ENCODE measurements at places on chromosomes 5 and 9.

DNA sequence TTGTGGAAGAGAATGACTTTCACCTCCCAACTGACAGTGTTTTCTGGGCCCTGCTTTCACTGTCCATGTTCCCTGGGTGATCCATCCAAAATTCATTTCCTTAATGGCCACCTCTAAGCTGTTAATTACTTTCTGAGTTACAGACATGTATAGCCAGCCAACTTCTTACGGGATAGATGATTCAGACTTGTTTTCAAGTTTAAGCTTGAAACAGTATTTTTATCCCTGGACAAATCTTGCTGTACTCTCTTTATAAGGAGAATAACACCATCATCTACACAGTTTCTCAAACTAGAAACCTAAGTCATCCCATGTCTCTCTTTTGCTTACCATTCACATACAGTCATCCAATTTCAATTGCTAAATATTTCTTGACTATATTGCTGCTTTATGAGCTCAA, 6.9 kb downstream of the FAM174A start:
- DNase-seq, result no peak

DNA sequence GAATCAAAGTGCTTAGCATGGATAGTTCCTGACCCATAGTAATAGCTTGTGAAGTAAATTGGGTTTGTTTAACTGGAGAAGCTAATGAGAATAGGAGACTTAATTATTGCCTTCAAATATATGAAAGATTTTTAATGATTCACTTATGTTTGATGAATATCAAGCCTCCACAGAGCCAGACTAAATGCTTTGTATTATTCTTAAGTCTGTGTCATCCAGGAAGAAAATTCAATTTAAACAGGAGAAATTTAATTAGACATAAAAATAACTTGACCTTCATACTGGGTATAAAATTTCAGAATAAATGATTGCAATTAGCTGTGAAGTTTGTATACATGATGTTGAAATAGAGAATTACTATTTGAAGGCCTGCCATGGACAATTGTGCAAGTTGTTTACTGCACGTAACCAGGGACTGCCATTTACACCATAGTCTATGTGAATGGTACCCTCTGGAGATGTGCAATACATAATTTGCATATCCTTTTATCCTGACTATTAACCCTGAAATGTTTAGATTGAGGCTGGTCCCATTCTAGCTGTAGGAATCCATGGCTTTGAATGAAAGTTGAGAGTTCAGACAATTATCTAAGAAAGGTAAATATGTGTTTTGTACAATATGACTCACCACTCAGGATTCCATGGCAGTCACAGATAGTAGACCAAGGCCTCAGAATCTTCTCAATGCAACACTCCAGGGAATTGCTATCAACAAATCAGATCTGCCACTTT, 133.5 kb upstream of the IL12B start:
- DNase-seq, result no peak

DNA sequence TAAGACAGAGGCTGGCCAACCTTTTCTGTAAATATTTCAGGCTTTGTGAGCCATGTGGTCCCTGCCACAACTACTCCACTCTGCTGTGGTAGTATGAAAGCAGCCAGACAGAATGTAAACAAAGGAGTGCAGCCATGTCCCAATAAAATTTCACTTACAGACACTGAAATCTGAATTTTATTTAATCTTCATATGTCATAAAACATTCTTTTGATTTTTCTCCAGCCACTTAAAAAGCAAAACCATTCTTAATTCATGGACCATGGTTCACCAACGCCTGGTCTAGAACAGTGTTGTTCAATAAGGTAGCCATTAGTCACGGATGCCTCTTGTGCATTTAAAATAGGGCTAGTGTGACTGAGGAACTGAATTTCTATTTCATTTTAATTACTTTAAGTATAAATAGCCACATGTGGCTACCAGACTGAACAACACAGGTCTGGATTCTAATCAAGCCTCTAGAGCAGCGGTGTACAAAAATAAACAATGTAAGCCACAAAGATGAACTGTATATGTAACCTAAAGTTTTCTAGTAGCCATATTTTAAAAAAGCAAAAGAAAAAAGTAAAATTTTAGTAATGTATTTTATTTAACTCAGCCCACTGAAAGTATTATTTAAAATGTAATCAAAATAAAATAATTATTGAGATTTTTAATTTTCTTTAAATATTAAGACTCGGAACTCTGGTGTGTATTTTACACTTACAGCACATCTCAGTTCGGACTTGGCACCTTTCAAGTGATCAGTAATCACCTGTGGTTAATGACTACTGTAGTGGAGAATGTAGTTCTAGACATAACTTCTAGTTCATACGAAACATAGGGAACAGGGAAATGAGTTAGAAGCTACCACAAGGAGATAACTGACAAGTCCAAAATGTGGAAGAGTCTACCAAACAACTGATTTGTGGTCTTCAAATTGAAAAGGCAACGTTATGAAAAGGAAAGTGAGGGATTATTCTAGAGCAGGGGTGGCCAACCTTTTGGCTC, 14.3 kb downstream of the GEMIN5 start:
- no peak for DNase-seq

DNA sequence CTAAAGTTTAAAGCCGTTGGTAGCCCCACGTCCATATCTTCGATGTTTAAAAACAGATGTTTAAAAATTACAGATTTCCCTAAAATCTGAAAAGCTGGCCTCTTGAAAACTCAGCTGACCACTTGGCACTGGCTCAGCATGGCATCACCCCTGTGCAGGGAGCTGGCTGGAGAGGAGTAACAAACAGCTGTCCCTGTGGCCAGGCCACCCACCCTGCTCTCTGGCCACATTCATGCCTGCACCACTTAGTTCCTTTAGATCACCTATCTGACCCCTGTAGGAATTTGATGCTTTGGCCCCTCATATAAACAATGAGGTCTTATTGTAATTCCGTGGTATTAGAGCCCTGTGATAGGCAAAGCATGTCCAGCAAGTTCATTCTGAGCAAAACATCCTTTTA, 107.5 kb downstream of the FRMD3 start:
- DNase-seq, result no peak

GRCh38 chr9:19231126-19231903, 822 bp downstream of the DENND4C start:
- peak; percentile 38 for DNase-seq

DNA sequence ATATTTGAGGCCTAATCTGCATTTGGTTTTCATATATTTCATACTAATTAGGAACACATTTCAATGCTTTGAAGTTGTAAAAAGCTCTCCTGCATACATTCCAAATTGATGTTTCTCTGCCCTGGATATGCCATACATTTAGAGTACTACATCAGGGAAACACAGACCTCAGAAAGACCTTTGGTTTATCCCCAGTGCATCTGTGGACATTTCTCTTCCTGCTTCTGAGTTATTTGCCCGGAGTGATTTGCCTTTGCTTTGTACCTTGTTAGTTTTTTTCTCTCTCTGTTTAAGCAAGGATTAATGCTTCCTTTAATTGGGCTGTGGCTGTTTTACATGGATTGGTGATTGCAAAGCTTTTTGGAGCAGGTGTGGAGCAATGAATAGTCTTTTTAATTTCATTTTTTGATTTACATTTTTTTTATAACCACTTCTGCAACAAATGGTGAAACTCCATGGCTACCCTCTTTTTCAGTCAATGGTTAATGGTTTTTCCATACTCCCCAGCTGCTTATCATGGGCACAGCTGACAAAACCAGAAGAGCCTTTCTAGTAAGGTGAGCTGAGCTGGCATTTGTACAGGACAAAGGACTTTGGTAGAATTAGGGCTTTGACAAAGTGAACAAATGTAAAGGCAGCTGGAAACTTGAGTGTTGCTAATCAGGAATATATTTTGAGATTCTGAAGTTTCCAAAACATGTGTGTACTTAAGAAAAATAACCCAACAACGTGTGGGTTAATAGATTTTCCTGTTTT, 54.2 kb downstream of the ZSWIM6 start:
- DNase-seq, result no peak

DNA sequence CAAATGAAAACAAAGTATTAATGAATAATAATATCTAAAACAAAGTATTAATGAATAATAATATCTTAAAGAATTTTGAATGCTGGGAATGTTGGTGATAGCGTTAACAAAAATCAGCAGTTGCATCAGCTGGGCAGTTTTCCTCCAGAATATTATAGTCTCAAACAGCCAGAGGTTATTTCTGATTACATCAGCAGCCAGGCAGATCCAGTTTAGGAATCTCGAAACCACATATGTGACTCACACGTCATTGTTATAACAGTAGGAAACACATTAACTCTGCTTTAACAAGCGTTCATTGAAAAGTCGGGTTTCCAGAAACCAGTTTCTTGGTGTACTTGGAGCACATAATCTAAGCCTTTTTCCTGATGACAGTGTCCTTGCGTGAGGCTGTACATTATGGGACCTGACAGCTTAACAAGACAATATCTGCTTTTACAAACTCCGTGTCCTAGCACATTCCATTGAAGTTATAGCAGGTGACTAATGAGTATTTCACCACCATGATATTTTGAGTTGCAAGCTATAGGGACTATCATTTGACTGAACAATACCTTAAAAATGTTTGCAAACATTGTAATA, 559.5 kb upstream of the KLF4 start:
- no peak for DNase-seq

- no peak for DNase-seq
Observed at GRCh38 chr9:8514760-8515159, 715.2 kb upstream of the DMAC1 start.

DNA sequence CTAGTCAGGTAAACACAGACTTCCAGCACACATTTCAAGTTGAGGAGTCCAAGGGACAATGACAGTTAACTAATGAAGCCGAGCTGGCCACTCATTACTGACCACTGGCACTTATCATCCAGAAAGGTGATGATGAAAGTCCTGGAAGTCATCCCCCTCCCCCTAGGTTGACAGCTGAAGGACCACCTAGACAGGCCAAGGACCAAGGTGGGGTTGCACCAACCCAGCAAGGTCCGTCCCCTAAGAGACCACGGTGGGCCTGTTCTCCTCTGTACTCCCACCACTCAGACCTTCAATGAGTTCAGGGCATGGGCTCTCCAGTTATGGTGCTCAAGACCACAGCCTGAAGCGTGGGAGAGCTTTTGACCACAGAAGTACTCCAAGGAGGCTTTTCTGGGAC, 13.2 kb downstream of the P4HA2 start:
- DNase-seq, result no peak

DNA sequence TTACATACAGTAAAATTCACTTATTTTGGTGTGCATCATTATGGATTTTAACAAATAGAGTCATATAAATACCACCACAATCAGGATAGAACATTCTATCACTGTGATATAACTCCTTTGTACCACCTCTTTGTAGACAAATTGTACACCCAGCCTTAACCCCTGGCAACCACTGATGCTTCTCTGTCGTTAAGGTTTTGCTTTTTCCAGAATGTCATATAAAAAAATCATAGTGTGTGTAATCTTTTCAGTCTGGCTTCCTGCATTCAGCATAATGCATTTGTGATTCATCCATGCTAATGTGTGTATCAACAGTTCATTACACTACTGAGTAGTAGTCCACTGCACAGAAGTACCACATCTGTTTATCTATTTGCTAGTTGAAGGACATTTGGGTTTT, 81.2 kb downstream of the ARSB start:
- no peak for DNase-seq

DNA sequence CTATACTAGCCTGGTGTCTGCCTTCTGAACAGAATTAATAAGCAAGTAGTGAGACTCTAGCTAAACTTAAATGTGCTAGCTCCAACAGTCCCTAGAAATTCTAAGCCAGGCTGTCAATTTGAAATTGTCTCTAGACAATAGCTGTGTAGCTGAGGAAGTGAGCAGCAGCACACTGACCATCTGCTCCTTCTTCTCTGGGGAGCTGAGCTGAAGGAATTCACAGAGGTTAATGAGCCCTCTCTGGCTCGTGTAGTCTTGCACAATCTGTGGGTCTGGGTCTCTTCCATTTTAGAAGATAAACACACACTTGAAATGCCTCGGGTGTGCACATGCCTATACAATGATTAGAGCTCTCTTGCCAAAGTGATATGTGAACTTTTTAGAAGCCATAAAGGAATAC, 63.5 kb upstream of the BARX1 start:
- DNase-seq, result no peak

DNA sequence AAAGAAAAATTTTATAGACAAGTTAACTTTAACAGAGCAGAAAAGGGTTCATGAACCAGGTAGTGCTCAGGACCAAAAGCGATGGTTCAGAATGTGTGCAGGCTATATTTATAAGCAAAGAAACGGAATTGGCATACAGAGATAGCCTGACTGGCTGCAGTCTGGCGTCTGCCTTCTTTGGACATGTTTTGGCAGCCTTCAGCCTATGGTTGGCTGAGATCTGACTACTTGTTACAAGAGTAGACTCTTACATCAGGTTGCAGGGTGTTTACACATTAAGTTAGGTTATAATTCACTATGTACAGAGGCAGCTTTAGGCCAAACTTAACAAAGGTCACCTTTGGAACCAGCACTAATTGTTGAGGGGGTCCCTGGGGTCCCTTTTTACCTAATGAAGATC, 7.0 kb downstream of the NOP16 start:
- no peak for DNase-seq

DNA sequence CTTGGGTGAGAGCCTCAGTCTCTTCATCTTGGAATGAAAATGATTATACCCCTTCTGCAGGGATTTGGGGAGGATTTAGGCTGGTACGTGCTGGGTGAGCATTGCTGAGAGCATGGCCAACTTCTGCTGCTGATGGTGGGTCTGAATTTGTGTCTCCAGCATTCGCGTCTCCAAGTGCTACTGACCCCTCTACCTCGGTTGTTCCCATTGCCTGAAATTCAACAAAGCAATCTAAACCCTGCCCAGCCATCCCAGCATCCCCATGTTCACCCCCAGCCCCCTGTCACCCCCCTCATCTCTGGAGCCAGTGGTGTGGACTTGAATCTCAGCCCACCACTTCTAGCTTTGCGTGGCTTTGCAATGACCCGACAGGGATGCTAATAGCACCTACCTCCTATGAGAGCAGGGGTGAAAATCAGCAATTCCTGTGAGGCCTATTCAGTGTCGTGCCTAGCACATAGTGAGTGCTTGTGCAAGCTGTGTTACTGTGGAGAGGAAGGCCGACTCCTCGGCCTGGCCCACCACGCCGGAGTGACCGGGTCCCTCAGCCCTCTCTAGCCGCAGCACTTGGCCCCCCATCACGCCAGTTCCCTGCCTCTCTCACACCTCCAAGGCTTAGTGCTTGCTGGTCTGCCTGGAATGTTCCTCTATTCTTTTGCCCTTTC, 43.4 kb upstream of the SH3PXD2B start:
- no peak for DNase-seq

DNA sequence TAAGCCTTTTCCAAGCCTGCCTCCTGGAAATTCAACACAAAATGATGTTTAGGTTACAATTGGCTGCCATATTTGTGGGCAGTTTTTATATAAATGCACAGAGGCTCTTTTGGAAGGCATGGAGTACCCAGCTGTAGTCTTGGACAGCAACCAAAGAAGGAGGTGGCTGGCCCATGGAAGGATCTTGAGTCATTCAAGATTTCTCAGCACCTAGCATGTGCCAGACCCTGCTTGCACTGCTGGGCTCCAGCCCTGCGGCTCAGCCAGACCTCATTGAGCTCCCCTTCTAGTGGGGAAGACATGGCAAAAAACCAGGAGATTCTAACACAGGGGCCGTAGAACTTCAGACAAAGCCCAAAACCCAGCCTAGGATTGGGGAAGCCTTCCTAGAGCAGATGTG, 22.1 kb downstream of the JADE2 start:
- DNase-seq, result no peak
